T-cell (primary cell): ENCODE measurements at places on chromosomes 1 and 21. TPM values are rescaled to one million over a fixed set of nuclear protein-coding genes. Genes with fewer than 3 reads are reported as not detected.

Gene MCOLN2
- total RNA-seq, result 17.3 TPM

Gene SHE
- total RNA-seq, result not detected

Gene TFF1
- total RNA-seq, result not detected

Gene LHX8
- not detected for total RNA-seq

GRCh38 chr1:85584923-85585322, 4.4 kb downstream of the CCN1 start:
- peaks cover 32% of the 10 kb centered on the region for H3K27me3 ChIP-seq
- no peak for DNase-seq
- H3K4me1 ChIP-seq, result peaks cover 8% of the 10 kb centered on the region

GRCh38 chr1:112926858-112927257, 29.1 kb downstream of the SLC16A1 start:
- no peak for DNase-seq
- H3K27me3 ChIP-seq, result no peaks in the 10 kb centered on the region
- H3K4me3 ChIP-seq, result no peak overlapping the region
- no peak overlapping the region for H3K27ac ChIP-seq
- peaks cover 3% of the 10 kb centered on the region for H3K36me3 ChIP-seq

GRCh38 chr1:15151377-15151806, 2.2 kb upstream of the TMEM51 start:
- no peaks in the 10 kb centered on the region for H3K27me3 ChIP-seq
- no peak overlapping the region for H3K4me3 ChIP-seq
- H3K36me3 ChIP-seq, result no peaks in the 10 kb centered on the region
- peaks cover 28% of the 10 kb centered on the region for H3K4me1 ChIP-seq
- DNase-seq, result no peak

- H3K4me1 ChIP-seq, result no peaks in the 10 kb centered on the region
- no peak overlapping the region for H3K4me3 ChIP-seq
- no peak overlapping the region for H3K27ac ChIP-seq
- DNase-seq, result no peak
Measured at GRCh38 chr1:182192215-182192614, 130.7 kb upstream of the ZNF648 start.

DNA sequence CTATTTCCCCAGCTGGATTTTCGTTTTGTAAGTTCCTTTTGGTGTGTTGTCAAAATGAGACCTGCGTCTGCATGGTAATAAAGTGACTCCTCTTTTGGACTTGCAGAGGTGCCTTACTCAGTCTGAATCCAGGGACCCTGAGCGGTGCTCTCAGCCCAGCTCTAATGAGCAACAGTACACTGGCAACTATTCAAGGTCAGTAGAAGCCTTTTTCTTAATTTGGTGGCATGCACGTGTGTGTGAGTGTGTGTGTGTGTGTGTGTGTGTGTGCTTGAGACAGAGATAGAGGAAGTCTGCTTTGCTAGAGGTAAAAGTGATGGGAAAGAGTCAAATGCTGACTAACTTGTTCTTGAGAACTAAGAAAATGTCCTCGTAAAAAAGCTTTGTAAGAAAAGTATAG, 105.4 kb downstream of the CD247 start:
- no peaks in the 10 kb centered on the region for H3K4me1 ChIP-seq
- H3K36me3 ChIP-seq, result peaks cover 16% of the 10 kb centered on the region
- H3K27me3 ChIP-seq, result no peaks in the 10 kb centered on the region
- no peak for DNase-seq
- no peak overlapping the region for H3K4me3 ChIP-seq

- H3K36me3 ChIP-seq, result no peaks in the 10 kb centered on the region
- no peak overlapping the region for H3K4me3 ChIP-seq
- DNase-seq, result no peak
Measured at GRCh38 chr1:222247811-222248310, 300.0 kb downstream of the HHIPL2 start.

GRCh38 chr1:228935855-228936727, 200.8 kb downstream of the RHOU start:
- DNase-seq, result no peak
- no peak overlapping the region for H3K4me3 ChIP-seq
- no peaks in the 10 kb centered on the region for H3K36me3 ChIP-seq
- H3K27me3 ChIP-seq, result no peaks in the 10 kb centered on the region
- no peak overlapping the region for H3K27ac ChIP-seq
- peaks cover 42% of the 10 kb centered on the region for H3K4me1 ChIP-seq

GRCh38 chr1:25026304-25026703, 96.2 kb upstream of the RUNX3 start:
- H3K27me3 ChIP-seq, result no peaks in the 10 kb centered on the region
- no peak overlapping the region for H3K27ac ChIP-seq
- DNase-seq, result no peak

DNA sequence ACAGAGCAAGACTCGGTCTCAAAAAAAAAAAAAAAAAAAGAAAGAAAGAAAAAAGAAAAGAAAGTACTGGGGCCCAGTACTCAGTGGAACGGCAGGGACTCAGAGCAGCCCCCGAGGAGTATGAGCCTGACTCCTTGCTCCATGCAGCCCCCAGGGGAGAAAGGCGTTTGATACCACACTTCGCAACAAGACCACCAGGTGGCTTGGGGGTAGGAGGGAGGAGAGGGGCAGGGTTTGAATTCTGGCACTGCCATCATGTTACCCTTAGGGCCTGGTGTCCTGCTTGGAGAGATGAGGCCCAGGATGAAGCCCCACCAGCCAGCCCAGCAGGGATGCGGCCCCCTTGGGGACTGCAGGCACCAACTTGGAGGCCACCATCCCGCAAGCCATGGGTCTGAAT, 321.3 kb upstream of the VAMP3 start:
- no peak overlapping the region for H3K27ac ChIP-seq
- DNase-seq, result no peak
- no peaks in the 10 kb centered on the region for H3K36me3 ChIP-seq
- no peak overlapping the region for H3K4me3 ChIP-seq
- H3K27me3 ChIP-seq, result peaks cover 12% of the 10 kb centered on the region

- no peaks in the 10 kb centered on the region for H3K4me1 ChIP-seq
- H3K36me3 ChIP-seq, result no peaks in the 10 kb centered on the region
- H3K4me3 ChIP-seq, result no peak overlapping the region
Measured at GRCh38 chr1:163263818-163264655, 57.7 kb upstream of the NUF2 start.

DNA sequence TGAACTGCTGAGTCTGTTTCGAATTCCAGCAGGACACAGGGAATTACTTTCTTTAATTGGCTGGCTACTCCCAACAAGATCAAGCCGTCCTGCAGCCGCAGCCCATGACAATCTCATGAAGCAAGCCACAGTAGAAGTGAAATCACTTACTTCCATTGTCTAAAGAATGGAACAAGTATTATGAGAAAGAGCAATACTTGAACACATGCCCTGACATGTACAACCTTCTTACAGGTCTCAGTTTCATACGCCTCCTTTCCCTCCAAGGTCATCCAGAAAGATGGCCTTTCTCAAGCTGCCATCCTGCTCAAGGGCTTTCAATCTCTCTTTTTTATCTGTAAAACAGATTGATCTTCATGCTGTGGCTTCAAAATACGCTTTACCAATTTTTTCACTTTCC, 85.1 kb downstream of the PCSK9 start:
- peaks cover 89% of the 10 kb centered on the region for H3K36me3 ChIP-seq
- H3K4me1 ChIP-seq, result peaks cover 7% of the 10 kb centered on the region

DNA sequence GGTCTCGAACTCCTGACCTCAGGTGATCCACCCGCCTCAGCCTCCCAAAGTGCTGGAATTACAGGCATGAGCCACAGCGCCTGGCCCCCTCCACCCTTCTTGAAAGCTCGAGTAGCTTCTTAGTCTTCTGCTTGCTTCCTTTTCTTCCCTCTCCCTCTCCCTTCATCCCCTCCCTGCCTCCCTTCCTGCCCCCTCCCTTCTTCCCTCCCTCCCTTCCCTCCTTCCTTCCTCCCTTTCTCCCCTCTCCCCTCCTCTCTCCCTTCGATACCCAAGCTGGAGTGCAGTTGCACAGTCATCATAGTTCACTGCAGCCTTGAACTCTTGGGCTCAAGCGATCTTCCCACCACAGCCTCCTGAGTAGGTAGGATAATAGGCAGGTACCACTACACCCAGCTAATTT, 11.8 kb downstream of the KHDRBS1 start:
- H3K27ac ChIP-seq, result no peak overlapping the region
- no peaks in the 10 kb centered on the region for H3K27me3 ChIP-seq
- H3K4me1 ChIP-seq, result peaks cover 39% of the 10 kb centered on the region
- H3K4me3 ChIP-seq, result no peak overlapping the region
- peaks cover 11% of the 10 kb centered on the region for H3K36me3 ChIP-seq

DNA sequence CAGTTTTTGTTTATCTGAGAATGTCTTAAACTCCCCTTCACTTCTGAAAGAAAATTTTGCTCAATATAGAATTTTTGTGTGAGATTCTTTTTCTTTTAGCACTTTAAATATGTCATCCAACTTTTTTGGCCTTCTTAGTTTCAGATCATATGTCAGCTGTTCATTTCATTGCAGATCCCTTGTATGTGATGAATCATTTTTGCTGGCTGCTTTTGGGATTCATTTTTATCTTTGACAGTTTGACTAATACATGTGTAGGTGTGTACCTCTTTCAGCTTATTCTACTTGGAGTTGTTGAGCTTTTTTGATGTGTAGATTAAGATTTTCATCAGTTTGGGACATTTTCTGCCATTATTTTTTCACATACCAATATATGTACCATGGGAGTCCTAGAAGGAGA, 156.8 kb downstream of the FASLG start:
- H3K4me1 ChIP-seq, result peaks cover 15% of the 10 kb centered on the region
- H3K27ac ChIP-seq, result no peak overlapping the region
- no peak for DNase-seq
- H3K36me3 ChIP-seq, result no peaks in the 10 kb centered on the region

- H3K4me3 ChIP-seq, result no peak overlapping the region
- DNase-seq, result no peak
- H3K27me3 ChIP-seq, result no peaks in the 10 kb centered on the region
- no peak overlapping the region for H3K27ac ChIP-seq
- H3K4me1 ChIP-seq, result no peaks in the 10 kb centered on the region
- no peaks in the 10 kb centered on the region for H3K36me3 ChIP-seq
Measured at GRCh38 chr1:204093421-204093717, 20.5 kb downstream of the SOX13 start.
